ENCODE measurements at places on chromosomes 6 and 20. TPM values are rescaled to one million over a fixed set of nuclear protein-coding genes. Genes with fewer than 3 reads are reported as not detected.

DNA sequence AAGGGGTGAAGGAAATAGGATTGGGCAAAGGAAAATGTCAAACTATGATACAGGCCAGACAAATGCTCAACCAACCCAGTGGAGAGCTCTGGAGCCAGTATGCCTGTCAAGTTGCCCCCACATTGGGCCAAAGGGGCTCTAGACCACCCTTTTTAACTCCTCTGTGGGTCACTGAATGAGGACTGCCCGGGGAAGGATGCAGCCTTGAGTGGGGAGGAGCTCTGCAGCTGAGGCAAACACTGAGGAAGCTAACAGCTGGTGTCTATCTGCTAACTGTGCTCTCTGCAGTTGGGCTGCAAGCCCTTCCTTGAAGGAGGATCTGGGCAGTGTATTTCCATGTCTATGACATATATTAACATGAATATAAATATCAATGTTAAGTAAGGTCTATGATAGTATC, 98.4 kb upstream of the PRSS16 start:
- no peak for DNase-seq

DNA sequence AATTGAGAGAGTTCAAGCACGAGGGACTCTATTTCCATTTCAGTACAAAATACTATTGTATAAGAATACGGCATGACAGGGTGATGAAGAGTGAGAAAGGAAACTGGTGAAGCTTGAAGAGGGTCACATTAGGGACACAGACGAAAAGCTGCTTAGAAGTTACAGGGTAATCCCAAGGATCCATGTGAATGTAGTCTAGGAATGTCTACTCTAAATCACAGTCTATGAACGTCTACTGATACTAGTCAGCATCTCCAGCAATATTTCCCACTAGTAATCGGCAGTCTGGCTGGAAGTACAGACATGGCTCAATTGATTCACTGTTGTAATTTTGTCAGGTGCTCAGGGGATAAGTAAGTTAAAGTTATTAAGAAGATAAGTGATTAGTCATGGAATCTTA, 156.4 kb downstream of the ASCC3 start:
- no peak for DNase-seq

DNA sequence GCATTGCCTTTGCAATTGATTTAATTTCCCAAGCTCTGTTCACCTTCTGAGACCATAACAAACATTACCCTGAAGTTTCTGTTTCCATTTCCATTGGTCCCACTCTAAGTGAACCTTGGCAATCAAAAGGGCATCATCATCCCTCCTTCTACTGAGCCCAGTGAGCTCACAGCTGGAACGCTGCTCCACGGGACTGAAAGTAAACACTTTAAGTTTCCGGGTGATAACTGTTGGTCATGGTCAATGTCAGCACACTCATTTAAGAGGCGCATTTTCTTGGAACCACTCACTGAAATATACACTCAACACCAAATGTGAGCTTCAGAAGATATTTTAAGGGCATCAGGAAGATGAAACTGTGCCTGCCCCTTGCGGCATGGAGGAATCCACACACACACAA, 37.1 kb upstream of the RPS6KA2 start:
- DNase-seq, result no peak

DNA sequence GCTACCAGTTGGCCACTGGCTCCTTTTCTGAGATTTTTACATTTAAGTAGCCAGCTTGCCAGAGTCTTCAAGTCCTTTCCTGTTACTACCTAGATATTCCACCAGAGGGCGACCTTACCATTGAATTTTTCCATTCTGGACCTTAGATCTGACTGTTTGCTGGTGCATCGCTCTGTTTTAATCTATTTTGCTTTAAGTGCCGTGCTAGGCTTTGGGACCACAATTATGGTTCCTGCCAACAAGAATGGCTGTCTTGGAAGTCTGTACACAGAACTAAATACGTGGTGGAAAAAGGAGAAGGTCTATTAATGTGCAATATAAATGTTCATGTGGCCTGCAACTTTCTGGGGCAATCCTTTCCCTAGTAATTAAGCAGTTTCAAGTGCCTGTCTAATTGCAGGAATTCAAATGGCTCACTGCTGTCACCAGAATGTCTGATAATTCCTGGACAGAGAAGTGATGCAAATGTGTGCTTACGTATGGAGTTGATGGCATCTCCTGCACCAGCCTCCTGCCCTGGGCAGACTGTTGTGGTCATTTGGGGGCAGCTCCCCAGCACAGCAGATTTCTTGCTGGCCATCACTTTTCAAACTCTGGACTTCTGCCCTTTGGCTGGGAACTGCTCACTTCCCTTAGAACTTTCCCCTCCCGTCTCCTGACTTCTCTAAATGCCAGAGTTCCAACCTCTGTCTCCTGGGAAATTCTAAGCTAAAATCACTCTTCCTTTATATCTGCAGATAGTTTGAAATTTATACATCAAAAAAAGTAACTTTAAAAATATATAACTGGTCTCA, 5.6 kb upstream of the HLA-DOA start:
- no peak for DNase-seq

DNA sequence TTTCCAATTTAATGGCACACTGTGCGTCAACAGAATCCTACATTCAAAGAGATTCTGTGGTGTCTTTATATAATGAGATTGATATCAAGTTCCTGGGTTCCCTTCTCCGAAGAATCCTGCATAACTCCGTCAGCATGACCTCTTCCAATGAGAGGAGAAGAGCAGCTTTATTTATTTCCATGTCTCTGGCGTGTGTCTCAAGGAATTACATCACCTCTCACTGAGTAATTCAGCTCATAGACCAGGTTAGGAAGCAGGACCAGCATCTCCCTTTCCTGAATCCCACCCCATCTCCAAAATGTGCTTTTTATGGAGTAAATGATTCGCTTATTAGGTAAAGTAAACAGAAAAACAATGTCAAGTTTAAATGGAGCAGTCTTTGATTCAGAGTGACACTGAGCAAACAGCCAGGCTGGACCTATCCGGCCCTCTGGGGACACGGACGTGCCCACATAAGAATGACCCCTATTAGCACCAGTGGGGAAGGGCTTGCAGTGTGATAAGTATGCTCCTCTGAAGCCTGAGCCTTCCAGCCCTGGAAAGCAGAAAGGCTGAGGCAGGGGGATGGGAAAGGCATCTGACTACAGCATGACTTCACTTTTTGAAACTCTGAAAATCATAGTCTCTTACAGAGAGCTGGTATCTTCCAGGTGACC, 165.2 kb downstream of the CLIC5 start:
- DNase-seq, result no peak

GRCh38 chr6:20661721-20662120, 127.5 kb downstream of the CDKAL1 start:
- DNase-seq, result no peak

- DNase-seq, result no peak
These were observed 3.5 kb downstream of the ANKRD60 start for GRCh38 chr20:58224974-58225373.

DNA sequence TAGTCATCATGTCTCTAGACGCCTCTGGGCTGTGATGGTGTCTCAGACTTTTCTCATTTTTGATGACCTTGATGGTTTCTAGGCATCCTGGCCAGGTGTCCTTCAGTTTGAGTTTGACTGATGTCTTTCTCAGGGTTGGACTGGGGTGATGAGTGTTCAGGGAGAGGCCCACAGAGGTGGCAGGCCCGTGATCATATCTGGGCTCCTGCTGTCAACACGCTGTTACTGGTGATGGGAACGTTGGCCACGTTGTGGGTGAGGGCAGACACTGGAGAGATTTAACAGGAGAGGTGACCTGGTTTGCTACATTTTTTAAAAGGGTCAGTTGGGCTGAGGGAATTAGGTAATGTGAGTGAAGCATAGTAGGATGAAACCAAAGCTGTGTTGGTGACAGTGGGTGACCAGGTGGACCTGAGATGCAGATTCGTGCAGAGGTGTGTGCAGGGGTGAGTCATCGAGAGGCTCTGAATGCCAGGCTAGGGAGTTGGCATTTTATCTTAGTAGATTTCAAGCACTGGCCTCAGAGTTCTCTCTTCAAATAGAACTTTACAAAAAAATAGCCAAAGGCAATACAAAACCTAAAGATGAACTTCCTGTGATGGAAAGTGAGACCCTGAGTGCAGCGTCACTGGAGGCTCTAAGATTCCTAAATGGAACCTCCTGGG, 174.1 kb downstream of the CDH26 start:
- no peak for DNase-seq

DNA sequence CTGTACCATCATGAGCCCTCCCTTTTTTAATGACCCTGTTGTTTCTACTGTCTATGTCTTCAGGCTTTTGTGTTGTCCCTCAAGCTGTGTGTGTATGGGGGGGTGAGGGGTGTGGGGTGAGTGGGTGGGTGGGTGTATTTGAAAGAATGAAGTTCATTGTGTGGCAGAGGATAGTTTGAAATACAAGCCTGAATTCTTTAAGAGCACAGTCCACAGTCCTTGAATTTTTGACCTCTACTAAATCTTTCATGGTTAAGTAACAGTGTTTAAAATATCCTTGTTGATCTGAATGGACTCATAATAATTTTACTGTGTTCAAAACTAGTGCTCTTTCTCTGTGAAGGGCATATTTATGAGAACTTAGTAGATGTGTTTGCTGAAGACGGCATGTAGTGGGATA, 10.0 kb downstream of the MRAP2 start:
- no peak for DNase-seq

- DNase-seq, result no peak
These were observed 65.9 kb downstream of the PHF20 start for GRCh38 chr20:35837577-35838195.

DNA sequence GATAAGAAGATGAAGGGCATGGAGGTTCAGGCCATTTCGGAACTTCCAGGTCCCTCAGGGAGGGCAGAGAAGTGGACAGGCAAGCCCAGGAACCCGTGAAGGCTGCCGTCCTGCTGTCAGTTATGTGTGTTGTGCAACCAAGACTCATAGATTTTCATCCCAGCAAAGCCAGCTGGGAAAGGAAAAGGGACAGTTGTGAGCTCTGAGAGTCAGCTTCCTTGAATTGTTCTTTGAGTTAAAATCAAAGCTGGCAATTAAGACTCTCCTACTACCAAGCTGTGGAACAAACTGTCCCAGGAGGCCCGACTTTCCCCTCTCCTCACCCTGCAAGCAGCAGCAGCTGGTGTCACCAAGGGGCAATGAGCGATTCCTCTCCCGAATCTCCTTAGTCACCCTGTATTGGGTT, 46.3 kb upstream of the IYD start:
- DNase-seq, result peak; percentile 32

GRCh38 chr6:67689329-67689728, 945.8 kb upstream of the ADGRB3 start:
- DNase-seq, result no peak

GRCh38 chr20:40787941-40788340, 98.9 kb upstream of the MAFB start:
- DNase-seq, result no peak

Gene PRR18
- total RNA-seq, result not detected

Gene TAGAP
- total RNA-seq, result 1.9 TPM

Gene EYA4
- 30.2 TPM for total RNA-seq

Gene MACROD2
- 4.0 TPM for total RNA-seq

Gene PTCHD4
- total RNA-seq, result 0.92 TPM

Gene TPD52L1
- total RNA-seq, result 97.8 TPM

Measured in heart right ventricle (tissue), 16 donors.